ENCODE measurements at places on chromosomes 5 and 9.
A peak's percentile ranks its signal among the peaks of the same experiment; 100 is the strongest.

GRCh38 chr9:35313916-35314315 is 152.1 kb downstream of the UNC13B start:
- DNase-seq, result peak; percentile 47

- DNase-seq, result no peak
Measured at GRCh38 chr5:102295534-102296177, 428 bp downstream of the SLCO4C1 start.

DNA sequence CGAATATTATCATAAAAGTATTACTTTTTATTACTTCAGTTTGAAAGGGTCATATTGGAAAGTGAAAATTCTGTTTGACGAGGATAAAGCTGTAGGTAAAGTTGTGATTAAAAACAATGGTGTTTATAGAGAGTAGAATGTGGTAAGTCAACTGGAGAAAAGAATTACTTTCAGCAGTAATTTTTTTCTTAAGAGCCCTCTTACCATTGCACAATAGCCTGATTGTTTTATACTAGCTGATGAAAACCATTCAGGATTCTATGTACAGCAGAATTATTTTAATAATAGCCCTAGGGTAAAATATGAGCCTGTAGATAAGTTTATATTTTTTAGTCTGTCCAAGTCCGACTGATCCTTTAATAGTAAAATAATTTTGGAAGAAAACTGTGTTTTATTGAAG is 16.6 kb downstream of the CDC42SE2 start:
- DNase-seq, result no peak

DNA sequence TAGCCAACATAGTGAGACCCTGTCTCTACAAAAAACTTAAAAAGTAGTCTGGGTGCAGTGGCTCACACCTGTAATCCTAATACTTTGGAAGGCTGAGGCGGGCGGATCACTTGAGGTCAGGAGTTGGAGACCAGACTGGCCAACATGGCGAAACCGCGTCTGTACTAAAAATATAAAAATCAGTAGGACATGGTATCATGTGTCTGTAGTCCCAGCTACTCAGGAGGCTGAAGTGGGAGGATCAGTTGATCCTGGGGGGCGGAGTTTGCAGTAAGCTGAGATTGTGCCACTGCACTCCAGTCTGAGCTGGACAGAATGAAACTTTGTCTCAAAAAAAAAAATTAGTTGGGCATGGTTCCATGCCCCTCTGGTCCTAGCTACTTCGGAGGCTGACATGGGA is 57.9 kb upstream of the MIER3 start:
- no peak for DNase-seq

DNA sequence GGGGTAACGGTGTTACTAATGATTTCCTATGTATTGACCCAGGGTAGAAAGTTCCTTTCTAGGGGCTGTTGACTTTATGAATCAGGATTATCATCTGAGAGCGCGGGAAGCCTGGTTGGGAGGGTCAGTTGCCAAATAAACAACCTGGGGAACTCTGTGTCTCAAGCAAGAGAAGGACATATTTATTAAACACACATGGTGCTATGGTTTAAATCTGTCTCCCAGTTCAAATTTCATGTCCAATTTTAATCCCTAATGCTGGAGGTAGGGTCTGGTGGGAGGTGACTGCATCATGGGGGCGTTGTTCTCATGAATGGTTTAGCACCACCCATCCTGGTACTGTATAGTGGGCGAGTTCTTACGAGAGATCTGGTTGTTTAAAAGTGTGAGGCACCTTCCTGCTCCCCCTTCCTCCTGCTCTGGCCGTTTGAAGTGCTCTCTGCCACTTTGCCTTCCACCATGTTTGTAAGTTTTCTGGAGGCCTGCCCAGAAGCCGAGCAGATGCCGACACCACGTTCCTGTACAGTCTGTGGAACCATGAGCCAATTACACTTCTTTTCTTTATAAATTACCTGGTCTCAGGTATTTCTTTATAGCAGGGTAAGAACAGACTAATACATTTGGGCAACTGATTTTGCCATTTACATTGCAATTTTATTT is 19.7 kb upstream of the GAS1 start:
- no peak for DNase-seq

- DNase-seq, result no peak
Measured at GRCh38 chr9:82797534-82797933, 265.4 kb downstream of the RASEF start.

All from HFFc6 (cell line).